ENCODE measurements at places on chromosomes 11 and 22.

DNA sequence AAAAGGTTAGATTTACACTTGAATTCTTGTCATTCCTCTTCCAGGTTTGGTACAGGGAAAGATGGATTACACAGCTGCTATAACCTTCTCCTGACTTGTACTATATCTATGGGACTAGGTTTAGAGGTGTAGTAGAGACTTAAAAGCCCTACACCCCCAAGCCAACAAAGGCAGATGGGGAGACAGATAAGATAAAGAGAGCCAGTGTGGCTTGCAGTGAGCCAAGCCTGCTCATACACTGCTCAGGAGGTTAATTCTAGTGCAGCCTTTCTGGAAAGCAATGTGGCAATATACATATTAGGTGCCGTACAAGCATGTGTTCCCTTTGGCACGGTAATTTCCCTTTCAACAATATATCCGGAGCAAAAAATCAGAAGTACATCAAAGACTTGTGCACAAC lies 10.8 kb downstream of the SIK3 start:
- no peak for DNase-seq

- no peak for DNase-seq
Measured at GRCh38 chr11:48093323-48093722, 113.0 kb downstream of the PTPRJ start.

- DNase-seq = no peak
Measured at GRCh38 chr11:68690671-68691401, 6.5 kb downstream of the GAL start.

GRCh38 chr11:86483940-86484794 lies 109.5 kb downstream of the CCDC81 start:
- DNase-seq = peak; percentile 98

DNA sequence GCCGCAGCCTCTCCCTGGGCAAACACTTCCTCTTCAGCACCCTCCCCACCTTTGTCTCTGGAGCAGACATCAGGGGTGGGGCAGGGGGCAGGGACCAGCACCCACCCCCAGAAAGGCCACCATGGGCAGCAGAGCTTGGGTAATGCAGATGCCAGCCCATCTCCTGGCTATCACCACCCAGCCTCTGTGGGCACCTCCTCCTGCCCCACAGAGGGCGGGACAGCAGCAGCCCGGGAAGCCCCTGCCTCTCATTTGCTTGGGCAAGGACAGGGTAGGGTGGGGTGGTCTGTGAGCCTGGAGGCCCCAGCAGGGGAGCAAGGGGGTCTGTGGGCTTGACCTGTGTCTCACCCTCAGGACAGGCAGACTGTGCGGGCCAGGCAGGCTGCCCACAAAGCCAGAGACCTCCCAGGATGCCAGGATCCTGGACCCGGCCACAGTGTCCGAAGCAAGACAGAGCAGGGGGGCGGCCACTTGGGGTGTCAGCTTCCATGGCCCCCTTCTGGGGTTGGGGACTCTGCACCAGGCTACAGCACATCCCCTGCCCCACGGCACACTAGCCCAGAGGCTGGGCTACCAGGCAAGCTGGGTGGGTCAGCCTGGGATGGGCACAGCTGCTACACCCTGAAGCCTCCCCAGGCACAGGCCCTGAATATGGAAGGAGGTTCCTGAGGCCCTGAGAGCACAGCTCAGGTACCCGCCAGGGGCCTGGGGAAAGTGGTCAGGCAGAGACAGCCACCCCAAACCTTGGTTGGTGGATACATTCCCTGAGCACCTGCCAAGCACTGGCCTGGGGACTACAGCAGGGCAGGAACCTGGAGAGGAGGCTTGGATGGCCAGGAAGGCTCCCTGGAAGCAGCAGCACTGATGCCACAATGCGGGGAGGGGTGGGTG lies 4.5 kb downstream of the RNH1 start:
- DNase-seq = no peak
